T-helper 9 cell (primary cell): ENCODE measurements at places on chromosomes 13 and 19.
A peak's percentile ranks its signal among the peaks of the same experiment; 100 is the strongest.

GRCh38 chr19:4759388-4760284, 31.9 kb upstream of the FEM1A start:
- DNase-seq, result peak; percentile 29

GRCh38 chr13:110687736-110688135, 18.2 kb downstream of the CARS2 start:
- no peak for DNase-seq

DNA sequence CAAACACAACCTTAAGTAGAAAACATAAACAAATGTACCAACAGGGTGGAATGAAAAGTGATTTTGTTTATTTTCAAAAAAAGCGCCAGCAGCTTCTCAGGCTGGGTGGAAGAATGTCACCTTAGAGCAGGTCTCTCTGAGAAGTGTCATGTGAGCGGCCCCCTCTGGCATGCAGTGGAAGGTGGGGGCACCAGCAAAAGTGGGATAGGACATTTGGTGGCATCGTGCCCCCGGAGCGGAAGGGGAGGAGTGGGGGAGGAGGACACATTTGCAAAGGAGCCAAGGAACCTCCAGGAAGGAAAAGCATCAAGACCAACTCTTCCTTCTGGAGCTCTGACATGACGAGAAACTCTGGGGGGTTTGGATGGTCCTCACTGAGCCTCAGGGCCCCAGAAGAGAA, 635.3 kb downstream of the UQCRFS1 start:
- DNase-seq, result no peak

DNA sequence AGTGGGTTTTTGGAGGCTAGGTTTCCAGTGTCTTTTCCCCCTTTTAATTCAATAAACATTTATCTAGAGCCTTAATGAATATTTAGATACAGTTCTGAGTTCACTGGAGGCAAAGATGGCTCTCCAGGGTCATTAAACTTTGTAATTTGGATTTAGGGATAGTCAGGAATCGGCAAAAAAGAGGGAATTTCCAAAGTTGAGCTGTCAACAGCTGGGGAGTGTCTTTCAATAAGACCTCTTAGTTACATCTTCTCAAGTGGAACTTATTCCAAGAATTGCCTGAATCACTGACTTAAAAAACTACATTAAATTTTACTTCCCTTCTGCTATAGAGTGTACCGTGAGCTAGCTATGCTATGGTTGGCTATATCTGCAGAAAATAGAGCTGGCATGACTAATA, 2.0 kb downstream of the LRCH1 start:
- no peak for DNase-seq

DNA sequence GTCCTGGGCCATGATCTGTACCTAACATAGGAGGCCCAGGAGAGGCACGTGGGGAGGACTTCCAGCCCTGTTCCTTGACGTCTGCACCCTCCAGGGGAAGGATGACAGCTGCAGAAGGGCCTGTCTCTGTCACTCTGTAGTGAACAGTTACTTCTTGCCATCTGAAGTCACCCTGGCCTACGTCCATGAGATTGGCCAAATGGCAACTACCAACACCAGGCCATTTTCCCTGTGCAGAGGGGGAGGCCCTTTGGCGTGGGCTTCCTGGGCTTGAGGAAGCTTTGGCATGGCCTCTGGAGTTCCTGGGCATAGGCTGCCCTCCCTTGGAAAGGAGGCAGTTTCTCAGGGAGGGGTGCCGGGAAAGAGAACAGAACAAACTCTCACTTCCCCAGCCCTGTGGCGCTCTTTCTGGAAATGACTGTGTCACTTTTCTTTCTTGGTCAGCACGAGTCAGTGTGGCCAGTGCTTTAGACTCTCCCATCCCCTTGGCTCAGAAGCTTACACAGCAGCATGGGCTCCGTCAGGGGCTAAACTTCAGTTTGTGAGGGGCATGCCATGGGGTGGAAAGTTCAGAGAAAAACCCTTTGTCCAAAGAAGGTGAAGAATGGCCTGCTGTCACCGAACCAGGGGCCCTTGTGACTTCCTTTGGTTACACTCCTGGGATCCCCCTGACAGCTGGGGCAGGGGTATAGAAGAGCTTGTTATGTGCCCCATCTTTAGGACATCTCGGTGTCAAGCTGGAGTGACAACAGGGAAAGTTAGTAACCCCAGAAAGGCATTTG, 5.3 kb downstream of the CARM1 start:
- no peak for DNase-seq

GRCh38 chr13:77833331-77833863, 85.2 kb downstream of the EDNRB start:
- no peak for DNase-seq

- DNase-seq, result no peak
Observed at GRCh38 chr13:105327581-105328126, 1207.8 kb downstream of the EFNB2 start.

GRCh38 chr13:27789153-27789494, 3.2 kb upstream of the GSX1 start:
- DNase-seq, result no peak

- no peak for DNase-seq
Observed at GRCh38 chr13:41470196-41470595, 12.8 kb downstream of the RGCC start.

GRCh38 chr13:38669234-38669964, 17.5 kb upstream of the FREM2 start:
- DNase-seq, result no peak

DNA sequence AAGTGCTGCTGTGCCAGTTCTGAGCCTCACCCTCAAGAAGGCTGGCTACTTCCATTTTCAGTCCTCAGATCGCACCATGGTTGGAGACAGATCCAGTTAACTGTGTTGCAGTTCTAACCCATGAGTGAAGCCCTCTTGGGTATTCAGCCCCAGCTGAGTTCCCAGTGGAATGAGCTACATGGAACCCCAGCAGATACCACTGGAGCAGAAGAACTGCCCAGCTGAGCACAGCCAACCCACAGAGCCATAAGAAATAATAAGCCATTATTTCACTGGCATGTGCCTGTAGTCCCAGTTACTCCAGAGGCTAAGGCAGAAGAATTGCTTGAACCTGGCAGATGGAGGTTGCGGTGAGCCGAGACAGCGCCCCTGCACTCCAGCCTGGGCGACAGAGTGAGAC, 59.9 kb downstream of the LATS2 start:
- DNase-seq, result no peak

- no peak for DNase-seq
Observed at GRCh38 chr13:44747179-44747578, 171.0 kb upstream of the TSC22D1 start.

GRCh38 chr19:2199215-2199614, 35.5 kb downstream of the DOT1L start:
- no peak for DNase-seq

GRCh38 chr19:38763795-38764220, 9.5 kb downstream of the LGALS7 start:
- DNase-seq, result no peak

DNA sequence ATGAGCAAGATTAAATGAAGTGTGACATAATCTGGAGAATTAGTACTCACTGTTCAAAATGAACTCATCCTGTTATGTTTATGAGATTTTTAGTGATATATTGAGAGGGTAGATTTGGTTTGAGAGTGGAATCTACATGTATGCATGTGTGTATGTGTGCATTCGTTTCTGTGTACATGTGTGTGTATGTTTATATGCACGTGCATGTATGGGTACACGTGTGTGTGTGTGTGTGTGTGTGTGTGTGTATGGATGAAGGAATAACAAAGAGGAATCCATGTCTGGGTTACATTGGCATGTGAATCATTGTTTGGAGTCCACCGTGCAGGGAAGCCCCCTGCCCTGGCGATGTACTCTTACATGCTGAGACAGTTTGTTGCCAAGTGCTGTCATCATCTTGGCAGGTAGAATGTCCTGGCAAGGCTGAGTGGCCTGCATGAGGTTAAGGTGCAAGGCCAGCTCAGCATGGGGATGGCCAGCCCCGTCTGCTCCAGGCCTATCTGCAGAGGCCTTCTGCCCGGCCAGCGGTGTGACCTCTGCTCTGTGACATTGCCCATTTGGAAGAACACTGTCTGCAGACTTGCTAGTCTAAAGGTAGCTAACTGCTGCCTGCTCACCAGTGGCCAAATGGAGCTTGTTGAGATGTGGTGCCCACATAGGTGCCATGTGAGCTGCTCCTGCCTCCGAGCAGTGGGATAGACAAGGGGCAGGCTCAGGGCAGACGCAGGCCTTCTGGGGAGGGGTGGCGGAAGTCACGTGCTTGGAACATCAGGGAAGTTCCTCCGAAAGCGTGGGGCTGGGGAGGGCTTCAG, 222.3 kb downstream of the TEX29 start:
- DNase-seq, result no peak
